Coronary artery (tissue), 2 donors: ENCODE measurements at places on chromosomes 16 and 17.

- DNase-seq = no peak
These were observed 23.1 kb downstream of the LAT start for GRCh38 chr16:29007730-29008593.

DNA sequence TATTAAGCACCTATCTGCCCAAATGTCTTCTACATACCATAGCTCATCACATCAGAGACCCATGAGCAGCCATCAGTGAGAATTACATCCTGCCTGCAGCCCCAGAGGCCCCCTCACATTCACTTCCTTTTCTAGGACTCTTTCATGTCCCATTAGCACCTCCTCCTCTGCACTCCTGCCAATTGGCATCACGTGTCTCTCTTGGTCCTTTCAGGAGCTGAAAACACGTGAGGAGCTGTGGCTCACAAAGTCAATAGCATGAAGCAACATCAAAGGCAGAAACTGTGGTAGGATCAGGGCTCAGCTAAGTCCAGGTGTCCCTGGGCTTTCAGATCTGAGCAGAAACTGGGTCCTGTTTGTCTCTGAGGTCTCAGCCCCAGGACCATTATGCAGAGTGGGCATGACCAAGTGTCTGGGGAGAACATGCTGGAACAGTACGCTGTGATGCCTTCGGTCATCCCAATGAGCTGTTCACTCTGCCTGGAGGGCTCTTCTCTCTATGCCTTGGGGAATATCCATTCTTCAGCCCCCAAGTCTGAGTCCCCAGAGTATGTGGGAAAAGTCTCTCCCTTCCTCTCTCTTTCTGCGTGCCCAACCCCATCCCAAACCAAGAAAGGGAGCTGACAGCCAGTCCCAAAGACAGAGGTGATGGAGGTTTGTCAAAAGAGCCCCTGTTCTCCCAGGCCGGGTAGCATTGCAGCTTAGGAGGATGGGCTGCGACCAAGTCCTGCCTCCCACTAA lies 457.0 kb upstream of the CDH5 start:
- DNase-seq = no peak

DNA sequence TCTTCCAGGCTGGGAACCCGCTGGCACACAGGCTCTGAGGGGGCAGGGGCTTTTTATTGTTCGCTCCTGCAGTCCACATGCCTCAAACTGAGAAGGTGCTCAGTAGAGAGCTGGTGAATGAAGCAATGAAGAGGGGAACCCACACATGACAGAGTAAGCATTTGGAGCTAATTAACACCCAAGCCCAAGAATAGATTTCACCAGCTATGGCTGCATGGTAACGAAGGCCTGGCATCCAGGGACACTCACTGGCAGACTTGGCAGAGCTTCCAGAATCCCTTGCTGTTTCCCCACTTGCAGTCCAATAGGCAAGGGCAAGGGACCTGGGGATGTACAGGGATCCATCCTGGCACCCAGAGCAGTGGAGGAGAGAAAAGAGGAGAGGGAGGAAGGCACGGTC lies 12.2 kb downstream of the FLOT2 start:
- no peak for DNase-seq

GRCh38 chr16:25013049-25013448 lies 2.1 kb downstream of the ARHGAP17 start:
- DNase-seq = no peak

DNA sequence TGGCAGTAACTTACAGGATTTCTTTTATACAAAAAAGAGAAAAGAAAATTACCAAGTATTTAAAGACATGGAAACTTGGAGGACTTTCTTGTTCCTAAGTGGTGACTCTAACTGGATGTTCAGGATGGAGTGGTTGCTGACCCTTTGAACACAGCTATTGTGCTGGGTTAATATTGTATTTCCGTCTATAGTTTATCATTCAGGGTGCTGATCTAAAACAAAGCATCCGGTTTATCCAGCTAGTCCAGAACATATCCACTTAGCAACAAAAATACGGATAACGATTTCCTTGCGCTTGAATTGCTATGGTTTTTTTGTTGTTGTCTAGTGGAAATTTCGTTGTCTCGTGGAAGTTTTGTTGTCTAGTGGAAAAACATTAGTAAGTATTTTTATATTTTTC lies 38.2 kb downstream of the SNTB2 start:
- no peak for DNase-seq

GRCh38 chr16:80947708-80948625 lies 58.7 kb downstream of the CMC2 start:
- DNase-seq = no peak

- DNase-seq = no peak
These were observed 229.0 kb downstream of the FTO start for GRCh38 chr16:53932975-53933374.

DNA sequence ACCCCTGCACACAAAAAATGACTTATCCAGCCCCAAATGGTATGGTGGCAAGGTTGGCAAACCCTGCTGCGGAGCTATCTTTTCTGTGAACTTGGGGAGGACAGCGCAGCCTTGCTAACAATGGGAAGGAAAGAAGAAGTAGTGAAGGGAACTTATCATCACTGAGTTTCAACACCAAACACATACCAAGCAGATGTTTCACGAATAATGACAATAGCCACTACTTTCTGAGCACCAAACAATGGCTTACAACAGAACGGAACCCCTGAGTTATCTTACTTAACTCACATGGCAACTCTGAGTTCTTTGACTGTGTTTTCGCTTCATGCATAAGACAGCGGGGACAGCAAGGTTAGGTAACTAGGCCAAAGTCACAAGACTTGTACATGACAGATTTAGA lies 148.9 kb downstream of the XYLT1 start:
- DNase-seq = no peak

DNA sequence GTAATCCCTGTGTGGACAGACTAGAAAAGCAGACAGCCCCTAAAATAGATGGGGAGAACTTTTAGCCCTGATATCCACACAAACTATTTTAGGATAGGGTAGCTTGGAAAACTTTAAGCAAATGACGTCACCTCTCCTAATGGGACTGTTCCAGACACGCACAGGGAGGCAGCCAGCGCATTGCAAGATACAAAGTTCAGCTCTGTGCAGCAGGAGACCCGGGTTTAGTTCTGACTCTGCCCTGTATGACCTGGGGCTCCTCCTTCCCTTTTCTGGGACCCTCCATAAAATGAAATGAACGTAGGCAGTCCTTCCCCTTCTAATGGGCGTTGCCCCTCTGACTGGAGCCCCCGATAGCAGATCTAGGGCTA lies 6.3 kb downstream of the ZNF689 start:
- no peak for DNase-seq

DNA sequence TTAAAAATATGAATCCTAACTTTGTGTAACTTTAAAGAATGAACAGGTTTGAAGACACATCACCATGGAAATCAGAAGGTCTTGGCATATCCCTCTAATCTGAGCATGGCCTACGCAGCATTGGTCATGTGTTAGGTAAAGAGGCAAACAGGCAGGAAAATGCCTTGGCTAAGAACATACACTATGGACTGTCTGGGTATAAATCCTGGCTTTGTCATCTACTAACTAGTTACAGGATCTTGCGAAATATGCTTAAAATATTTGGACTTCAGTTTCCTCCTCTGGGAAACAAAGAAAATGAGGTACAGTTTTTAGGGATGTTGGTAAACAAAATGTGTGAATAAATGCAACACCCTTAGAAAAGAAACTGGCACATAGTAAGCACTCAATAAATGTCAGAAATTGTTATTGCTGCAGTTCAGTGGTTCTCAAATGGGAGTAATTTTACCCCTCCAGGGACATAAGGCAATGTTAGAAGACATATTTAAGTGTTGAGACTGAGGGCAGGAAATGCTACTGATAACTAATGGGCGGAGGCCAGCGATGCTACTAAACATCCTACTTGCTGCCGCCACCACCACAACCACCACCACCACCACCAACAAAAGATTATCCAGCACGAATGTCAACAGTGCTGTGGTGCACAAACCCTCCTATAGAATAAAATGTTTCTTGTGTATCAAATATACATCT lies 770.8 kb upstream of the SOX9 start:
- DNase-seq = no peak

- no peak for DNase-seq
These were observed 107.1 kb downstream of the SNX29 start for GRCh38 chr16:12083631-12084030.

DNA sequence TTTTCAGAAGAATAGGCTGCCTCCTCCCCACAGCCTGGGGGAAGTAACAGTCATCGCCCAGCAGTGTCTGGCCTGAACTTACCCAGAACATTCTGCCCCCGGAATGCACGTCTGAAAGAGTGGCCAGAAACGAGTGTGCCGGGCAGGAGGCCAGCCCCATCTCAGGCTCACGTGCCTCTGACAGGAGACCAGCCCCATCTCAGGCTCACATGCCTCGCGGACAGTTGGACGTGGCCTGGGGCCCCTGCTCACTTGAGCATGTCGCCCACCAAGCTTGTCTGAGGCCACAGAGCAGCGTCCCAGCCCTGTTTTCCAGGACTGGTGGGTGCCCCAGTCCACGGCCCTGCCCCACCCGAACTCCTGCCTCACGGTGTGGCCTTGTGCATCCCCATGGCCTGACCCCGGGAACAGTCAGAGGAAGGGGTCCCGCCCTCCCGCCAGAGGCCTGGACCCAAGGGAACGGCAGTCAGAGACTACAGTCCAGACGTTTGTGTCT lies 16.3 kb upstream of the CDH15 start:
- no peak for DNase-seq

DNA sequence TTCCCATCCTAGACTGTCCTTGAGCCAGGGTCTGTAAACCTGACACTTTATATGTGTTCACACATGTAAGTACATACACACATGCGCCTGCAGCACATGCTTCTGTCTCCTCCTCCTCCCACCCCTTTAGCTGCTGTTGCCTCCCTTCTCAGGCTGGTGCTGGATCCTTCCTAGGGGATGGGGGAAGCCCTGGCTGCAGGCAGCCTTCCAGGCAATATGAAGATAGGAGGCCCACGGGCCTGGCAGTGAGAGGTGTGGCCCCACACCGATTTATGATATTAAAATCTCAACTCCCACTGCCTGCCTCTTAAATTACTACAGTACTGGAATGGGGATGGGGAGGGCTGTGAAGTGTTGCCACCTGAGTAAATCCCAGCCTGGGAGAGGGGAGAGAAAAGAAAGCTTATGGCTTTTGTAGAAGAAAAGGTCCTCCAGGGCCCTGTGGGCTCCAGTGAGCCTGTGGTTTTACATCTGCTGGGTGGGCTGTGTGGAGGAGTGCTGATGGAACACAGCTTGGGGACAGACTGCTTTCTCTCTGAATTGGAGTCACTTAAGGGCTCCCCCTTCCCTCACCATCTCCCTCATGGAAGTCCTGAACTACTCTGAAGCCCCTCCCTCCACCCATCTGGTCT lies 990 bp upstream of the WNK4 start:
- no peak for DNase-seq

DNA sequence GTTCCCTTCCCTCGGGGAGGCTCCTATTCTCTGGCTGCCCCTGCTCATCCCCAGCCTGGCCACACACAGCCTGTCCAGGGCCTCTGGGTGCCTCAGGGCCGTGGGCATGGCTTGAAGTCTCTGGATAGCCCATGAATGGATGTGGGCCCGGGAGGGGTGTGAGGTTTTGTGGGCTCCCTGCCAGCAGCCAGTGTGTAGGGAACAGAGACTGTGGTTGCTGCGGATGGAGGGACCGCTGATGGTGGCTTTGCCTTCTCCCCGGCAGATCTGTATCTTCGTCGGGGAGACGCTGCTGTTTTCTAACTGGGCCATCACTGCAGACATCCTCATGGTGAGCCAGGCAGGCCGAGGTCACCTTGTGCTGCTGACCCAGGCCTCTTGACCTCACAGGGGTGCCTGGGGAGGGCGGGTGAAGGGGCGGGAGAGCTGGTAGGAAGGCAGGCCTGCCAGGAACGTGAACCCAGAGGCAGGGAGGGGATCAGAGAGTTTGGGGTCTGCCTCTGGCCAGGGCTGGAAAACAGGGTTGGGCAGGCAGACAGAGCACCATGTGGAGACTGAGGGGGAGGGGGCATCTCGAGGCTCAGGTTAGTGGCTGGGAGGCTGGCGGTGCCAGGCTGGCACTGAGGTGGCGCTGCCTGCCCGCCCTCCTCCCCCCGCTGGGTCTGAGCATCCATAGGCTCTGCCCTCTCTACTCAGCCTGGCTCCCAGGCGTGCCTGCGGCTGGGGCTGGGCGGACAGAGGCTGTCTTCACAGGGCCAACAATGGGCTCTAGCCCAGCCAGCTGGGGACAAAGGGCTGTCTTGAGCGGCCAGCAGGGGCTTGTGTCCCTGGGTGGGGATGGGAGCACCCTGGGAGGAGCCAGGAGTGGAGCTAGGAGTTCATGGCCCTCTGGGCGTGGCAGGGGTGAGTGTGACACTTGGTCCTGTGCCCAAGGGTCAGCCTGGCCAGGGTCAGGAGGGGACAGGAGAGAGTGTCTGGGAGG lies 21.4 kb downstream of the MYBBP1A start:
- DNase-seq = no peak

DNA sequence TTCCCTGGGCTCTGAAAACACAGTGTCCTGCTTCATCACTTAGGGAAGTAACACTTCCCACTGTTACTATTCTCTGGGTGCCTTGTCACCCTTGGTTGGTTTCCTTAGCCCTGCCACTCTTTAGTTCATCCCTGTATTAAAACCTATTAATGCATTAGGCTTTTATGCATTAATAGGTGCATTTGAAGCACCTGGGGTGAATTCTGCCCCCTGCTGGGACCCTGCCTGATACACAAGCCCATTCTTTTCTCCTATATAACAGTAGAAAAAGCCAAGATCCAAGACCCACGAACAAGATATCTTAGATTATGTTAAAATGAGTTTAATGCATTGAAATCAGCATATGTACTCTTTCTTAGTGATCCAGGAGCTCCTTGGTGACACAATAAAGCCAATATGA lies 235.7 kb downstream of the PMP22 start:
- DNase-seq = no peak

DNA sequence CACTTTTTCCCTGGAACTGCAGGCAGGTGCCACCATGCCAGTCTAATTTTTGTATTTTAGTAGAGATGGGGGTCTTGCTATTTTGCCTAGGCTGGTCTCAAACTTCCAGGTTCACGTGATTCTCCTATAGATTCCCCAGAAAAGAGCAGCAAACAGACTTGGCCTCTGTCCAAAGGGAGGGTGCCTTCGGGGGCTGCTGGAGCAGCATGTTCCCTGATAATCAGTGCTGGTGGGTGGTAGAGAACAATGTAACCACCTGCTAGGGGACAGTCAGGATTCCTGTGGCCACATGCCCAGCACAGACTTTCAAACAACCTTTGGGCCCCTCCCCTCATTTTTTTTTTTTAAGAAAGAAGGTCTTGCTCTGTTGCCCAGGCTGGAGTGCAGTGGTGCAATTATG lies 14.2 kb upstream of the CCNF start:
- no peak for DNase-seq

GRCh38 chr16:17213025-17213424 lies 257.7 kb downstream of the XYLT1 start:
- DNase-seq = no peak

GRCh38 chr17:12391468-12391867 lies 274.2 kb upstream of the MYOCD start:
- no peak for DNase-seq

GRCh38 chr16:29306943-29307597 lies 99.4 kb downstream of the NPIPB11 start:
- DNase-seq = no peak

- no peak for DNase-seq
These were observed 718 bp upstream of the CBFB start for GRCh38 chr16:67028167-67028695.

GRCh38 chr16:69840975-69841374 lies 78.8 kb downstream of the WWP2 start:
- no peak for DNase-seq
